ENCODE measurements at places on chromosomes 11 and 22.

GRCh38 chr11:125343086-125343717 is 152.9 kb downstream of the FEZ1 start:
- no peak for DNase-seq

DNA sequence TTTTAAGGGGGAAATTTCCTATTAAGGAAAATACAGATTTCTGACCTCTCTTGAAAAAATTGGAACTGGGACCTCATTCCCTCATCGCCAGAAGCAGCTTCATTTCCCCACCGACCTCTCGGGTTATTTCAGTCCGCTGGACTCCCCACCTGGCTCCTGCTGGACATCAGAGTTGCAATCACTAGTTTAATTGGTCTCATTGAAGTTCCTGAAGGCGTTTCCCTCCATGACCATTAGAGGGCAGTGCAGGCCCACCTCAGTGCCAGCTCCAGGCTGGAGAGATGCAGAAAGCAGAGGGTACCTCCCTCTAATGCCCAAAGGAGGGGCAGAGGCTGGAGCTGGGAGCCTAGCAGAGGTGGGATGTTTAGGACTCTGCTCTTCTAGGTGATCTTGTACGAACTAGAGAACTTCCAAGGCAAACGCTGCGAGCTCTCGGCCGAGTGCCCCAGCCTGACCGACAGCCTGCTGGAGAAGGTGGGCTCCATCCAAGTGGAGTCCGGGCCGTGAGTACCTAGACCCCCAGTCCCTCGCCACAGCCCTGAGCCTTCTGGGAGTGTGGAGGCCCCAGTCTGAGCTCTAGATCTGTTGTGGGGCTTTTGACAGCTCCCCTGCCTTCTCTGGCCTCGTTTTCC is 2.7 kb downstream of the CRYBB3 start:
- peak; percentile 77 for DNase-seq

DNA sequence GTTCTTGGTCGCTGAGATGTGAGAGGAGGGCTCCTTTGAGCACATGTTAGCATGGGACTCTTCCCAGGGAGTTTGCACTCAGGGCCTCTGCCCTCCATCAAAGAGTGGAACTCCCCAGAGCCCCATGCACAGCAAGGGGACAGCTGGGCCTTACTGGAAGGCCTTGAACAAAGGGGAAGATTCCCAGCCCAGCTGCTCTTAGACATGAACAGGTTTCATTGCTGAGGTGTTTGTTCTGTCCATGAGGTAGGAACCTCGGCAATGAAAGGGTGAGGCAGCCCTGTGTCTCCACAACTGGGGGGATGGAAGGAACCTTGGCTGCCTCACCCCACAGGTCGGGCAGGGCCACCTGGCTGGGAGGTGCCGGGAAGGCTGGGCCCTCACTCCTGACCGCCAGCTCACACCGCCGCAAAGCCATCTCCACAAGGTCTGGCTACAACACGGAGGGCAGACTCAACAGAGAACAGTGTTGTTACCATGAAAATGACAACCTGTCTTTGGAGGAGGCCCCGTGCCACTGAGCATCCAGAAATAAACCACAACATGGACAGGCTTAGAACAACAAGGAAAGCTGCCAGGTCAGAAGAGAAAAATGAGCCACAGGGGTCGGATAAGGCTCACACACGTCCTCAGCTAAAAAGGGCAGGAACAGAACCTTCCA is 3.2 kb downstream of the DERL3 start:
- DNase-seq: no peak

DNA sequence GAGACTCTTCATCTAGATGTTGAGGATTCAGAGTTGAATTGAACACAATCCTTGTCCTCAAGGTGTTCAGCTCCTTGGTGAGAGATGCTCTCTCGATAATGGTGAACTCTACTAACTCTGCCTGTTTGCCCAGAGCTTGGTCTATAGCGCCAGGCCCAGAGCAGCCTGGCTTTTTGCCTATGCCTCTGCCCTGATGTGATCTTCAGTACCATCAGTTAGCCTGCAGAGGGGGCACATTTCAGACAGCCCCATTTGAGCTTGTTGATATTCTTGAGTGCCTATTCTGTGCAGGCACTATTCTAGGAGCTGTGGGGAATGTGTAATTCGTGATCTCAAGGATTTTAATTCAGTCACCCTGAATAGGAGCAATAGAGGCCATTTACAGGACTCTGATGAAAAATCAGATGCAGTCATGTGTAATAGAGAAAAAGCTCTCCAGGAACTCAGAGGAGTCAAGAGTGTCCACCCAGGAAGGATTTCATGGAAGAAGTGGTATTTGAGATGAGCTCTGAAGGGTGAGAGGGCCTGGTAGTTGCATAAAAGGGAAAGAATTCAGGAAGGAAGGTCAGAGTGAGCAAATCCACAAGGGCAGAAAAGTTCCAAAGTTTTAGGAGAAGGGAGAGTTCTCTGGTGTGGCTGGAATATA is 19.3 kb downstream of the GTPBP1 start:
- DNase-seq: peak; percentile 54

DNA sequence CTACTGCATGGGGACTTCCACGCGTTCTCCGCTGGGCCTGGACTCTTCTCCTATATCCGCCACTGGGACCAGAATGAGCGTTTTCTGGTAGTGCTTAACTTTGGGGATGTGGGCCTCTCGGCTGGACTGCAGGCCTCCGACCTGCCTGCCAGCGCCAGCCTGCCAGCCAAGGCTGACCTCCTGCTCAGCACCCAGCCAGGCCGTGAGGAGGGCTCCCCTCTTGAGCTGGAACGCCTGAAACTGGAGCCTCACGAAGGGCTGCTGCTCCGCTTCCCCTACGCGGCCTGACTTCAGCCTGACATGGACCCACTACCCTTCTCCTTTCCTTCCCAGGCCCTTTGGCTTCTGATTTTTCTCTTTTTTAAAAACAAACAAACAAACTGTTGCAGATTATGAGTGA is 7.7 kb downstream of the SLC3A2 start:
- DNase-seq: no peak

- no peak for DNase-seq
Measured at GRCh38 chr11:14821031-14821430, 71.0 kb downstream of the CYP2R1 start.

DNA sequence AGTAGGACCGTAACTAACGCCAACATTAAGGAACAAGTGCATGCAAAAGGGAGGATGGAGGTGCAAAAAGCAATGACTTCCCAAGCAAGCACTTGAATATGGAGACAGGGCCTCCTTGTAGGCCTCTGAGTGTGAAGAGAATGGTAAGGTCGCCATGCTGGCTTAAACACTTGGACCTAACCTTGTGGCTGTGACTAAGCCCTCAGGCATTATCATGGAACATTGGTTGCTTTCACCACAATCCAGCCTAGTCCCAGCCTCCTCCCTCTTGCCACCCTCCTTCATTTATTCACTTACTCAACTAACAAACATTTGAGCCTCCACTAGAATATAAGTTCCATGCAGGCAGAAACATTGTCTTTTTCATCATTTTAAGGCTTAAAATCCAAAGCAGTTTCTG is 11.9 kb upstream of the SYTL2 start:
- DNase-seq: no peak

DNA sequence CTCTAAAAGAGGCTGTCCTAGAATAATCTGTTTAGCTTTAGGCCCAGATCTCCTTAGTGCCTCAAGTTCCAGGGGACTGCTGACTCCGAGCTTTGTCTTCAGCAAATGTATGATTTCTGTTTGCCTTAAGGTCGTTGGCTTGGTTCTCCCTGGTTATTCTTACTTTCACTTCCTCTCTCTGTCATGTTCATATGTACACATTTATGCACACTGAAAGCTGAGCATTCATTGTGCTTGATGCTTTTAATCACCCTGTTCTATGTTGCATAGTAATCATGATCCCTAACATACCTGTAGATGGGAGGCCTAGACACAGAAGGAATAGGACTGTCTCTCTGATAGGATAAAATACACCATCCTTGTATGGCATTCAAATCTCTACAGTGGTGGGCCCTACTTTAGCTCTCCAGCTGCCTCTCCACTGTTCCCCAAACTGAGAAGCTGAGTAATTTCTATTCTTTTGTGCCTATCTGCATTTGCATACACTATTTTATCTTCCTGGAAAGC is 7.2 kb downstream of the PPFIBP2 start:
- no peak for DNase-seq

- DNase-seq: no peak
Measured at GRCh38 chr22:28013611-28014010, 94.6 kb upstream of the PITPNB start.

- no peak for DNase-seq
Measured at GRCh38 chr22:23516304-23516703, 63.8 kb downstream of the IGLL1 start.

- no peak for DNase-seq
Measured at GRCh38 chr22:47030143-47030661, 267.8 kb downstream of the TBC1D22A start.

All from NCI-H69 (cell line).